Effector memory CD8-positive, alpha-beta T cell (primary cell): ENCODE measurements at places on chromosomes 5 and 9.

GRCh38 chr5:158351485-158352125, 492.7 kb upstream of the CLINT1 start:
- no peak for DNase-seq

DNA sequence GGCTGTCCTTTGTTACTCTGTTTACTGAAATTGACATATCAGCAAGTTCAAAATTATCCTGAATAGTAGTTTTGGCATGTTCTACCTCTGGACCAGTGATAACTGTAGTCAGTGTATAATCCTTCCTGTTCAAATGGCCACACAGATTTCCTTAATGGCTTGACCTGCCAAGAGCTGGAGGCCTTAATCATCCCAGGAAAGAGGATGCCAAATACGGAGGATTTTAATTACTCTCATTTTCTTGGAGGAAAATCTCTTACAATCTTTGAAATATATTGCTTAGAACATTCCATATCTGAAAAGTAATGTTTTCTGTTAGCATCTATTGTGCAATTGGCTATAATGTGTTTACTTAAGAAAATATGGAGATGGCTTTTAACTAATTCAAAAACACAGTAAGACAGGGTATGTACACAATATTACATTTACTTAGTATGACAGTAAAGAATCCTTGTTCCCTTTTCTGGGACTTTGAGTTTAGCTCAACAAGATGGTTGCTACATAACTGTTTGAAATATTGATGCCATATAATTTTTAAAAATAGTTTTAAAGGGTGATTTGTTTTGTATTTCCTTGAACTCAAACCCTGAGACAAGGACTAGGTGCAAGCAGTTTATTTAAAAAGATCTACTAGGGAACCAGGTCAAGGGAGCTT, 68.9 kb upstream of the SELENOP start:
- no peak for DNase-seq

DNA sequence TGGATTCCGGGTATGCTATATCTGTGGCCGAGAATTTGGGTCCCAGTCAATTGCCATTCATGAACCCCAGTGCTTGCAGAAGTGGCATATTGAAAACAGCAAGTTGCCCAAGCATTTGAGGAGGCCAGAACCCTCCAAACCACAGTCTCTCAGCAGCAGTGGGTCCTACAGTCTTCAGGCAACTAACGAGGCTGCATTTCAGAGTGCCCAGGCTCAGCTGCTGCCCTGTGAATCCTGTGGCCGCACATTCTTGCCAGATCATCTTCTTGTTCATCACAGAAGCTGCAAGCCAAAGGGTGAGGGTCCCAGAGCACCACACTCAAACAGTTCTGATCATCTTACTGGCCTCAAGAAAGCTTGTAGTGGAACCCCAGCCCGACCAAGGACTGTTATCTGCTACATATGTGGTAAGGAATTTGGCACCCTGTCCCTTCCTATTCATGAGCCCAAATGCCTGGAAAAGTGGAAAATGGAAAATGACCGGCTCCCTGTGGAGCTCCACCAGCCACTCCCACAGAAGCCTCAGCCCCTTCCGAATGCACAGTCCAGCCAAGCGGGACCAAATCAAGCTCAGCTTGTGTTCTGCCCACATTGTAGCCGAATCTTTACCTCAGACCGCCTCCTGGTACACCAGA, 23.0 kb downstream of the ZNF474 start:
- no peak for DNase-seq

DNA sequence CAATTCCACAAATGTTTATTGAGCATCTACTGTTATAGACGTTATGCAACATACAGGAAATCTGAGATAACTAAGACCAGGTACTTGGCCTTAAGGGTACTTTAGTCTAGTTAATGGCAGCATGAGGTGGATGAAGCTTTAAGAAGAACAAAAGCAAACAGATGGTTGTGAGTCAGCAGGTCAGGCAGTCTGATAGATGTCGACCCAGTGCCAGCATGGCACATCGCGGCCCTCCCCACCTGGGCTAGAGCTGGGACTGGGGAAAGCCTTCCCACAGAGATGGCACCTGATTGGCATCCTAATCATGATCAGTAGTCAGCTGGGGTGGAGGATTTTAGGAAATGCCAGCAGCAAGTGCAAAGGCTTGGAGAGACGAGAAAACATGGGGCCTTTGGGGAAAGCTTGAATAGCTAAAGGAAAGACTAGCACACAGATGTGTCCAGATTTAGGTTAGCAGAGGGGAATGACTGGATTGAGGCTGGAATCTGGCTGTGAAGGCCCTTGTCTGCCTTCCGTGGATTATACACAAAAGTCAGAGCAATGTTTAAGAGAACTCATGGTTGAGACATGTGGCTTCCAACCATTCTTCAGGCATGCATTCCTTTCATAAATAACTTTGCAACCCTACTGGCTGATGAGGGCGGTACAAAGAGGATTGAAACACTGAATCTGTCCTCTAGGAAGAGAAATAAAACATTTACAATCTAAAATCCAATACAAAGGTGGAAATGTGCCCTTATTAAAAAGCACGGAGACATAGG, 395.4 kb upstream of the WWC1 start:
- DNase-seq = no peak

DNA sequence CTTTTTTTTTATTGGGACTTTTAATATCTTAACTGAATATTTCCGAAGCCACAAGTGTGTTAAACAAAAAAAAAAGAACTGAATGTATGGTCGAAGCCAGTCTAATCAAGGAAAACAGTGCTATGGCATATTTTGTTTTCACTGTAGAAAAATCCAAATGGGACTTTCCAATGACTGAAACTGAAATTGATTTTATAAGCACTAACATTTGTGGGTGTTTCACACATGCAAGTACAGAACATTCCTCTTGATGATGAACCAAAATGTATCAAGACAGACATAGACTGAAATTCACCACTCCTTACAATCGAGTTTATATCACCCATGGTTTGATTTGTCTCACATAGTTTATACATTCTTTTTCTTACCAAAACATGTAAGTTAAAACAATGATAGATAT, 1026.8 kb downstream of the CDH18 start:
- DNase-seq = no peak
